Breast epithelium (tissue), 4 donors: ENCODE measurements at places on chromosomes 1 and 21. TPM values are rescaled to one million over a fixed set of nuclear protein-coding genes. Genes with fewer than 3 reads are reported as not detected.

GRCh38 chr1:42017259-42017658 is 98.5 kb upstream of the HIVEP3 start:
- no peaks in the 10 kb centered on the region for H3K36me3 ChIP-seq
- no peak overlapping the region for H3K27ac ChIP-seq
- DNase-seq = no peak
- no peaks in the 10 kb centered on the region for H3K4me1 ChIP-seq
- no peaks in the 10 kb centered on the region for H3K27me3 ChIP-seq
- no peak overlapping the region for H3K4me3 ChIP-seq

GRCh38 chr1:151661751-151662150 is 49.9 kb downstream of the SNX27 start:
- no peak overlapping the region for H3K27ac ChIP-seq
- no peaks in the 10 kb centered on the region for H3K4me1 ChIP-seq
- H3K4me3 ChIP-seq = no peak overlapping the region
- DNase-seq = no peak
- no peaks in the 10 kb centered on the region for H3K36me3 ChIP-seq
- no peaks in the 10 kb centered on the region for H3K27me3 ChIP-seq

DNA sequence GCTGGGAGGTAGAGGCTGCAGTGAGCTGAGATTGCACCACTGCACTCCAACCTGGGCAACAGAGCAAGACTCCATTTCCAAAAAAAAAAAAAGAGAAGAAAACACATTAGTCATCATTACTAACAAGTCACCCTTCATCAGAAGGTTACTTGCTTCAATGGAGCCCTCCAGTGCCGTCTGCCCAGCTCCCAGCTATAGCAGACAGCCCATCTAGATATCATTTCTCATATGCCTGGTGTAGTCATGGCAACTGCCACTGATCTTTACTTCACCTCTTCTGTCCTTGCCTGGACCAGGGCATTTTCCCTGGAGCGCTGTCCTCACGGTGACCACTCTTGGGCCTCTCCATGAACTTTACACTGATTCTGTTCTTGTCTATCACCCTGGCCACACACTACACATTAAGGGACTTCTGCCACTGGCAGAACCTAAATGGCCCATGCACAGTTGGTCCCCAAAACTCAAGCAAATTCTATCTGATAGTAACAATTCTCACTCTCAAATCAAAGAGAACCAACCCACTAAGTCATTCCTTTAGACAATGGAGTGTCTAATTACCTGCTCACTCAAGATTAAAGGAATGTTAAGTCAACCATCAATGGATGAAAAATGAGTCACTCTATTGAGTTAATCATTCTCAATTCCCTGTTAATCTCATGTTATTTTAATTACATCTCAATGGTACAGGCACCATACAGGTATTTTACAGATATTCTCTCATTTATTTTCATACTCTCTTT is 12.9 kb downstream of the GPA33 start:
- H3K36me3 ChIP-seq = no peaks in the 10 kb centered on the region
- peaks cover 7% of the 10 kb centered on the region for H3K27me3 ChIP-seq
- DNase-seq = no peak
- H3K4me3 ChIP-seq = no peak overlapping the region

- H3K4me1 ChIP-seq = no peaks in the 10 kb centered on the region
- no peaks in the 10 kb centered on the region for H3K27me3 ChIP-seq
- H3K27ac ChIP-seq = no peak overlapping the region
- no peak for DNase-seq
Observed at GRCh38 chr1:15775706-15776105, 17.1 kb downstream of the FBLIM1 start.

- H3K4me3 ChIP-seq = no peak overlapping the region
- H3K27ac ChIP-seq = no peak overlapping the region
- H3K36me3 ChIP-seq = no peaks in the 10 kb centered on the region
- H3K27me3 ChIP-seq = no peaks in the 10 kb centered on the region
- DNase-seq = peak; percentile 91
Observed at GRCh38 chr1:205273551-205273982, 45.8 kb downstream of the TMCC2 start.

- H3K4me1 ChIP-seq = no peaks in the 10 kb centered on the region
- no peak overlapping the region for H3K27ac ChIP-seq
- H3K27me3 ChIP-seq = no peaks in the 10 kb centered on the region
- H3K4me3 ChIP-seq = no peak overlapping the region
- DNase-seq = no peak
Observed at GRCh38 chr1:212678456-212679410, 20.9 kb downstream of the BATF3 start.

GRCh38 chr1:154878371-154879037 is 8.4 kb upstream of the KCNN3 start:
- no peaks in the 10 kb centered on the region for H3K4me1 ChIP-seq
- no peak overlapping the region for H3K27ac ChIP-seq

DNA sequence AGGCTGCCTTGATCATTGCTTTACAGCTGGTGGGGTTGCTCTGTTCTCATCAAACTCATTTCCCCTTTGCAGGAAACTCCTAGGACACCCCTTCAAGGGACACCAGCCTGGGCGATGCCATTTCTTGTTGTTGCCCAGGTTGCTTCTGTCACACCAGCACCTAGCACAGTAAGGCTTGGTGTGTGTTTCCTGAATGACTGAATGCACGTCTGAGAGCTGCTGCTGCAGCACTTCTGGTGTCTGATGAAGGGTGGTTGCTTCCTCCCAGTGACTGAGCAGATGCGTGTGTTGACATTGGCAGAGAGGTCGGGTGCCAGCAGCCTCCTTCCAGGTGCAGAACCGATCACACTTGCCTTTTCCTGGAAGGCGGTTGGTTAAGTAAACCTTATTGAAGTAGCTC is 477.4 kb downstream of the CAMTA1 start:
- H3K27me3 ChIP-seq = no peaks in the 10 kb centered on the region
- no peaks in the 10 kb centered on the region for H3K36me3 ChIP-seq
- H3K4me1 ChIP-seq = no peaks in the 10 kb centered on the region
- no peak overlapping the region for H3K27ac ChIP-seq
- H3K4me3 ChIP-seq = no peak overlapping the region

DNA sequence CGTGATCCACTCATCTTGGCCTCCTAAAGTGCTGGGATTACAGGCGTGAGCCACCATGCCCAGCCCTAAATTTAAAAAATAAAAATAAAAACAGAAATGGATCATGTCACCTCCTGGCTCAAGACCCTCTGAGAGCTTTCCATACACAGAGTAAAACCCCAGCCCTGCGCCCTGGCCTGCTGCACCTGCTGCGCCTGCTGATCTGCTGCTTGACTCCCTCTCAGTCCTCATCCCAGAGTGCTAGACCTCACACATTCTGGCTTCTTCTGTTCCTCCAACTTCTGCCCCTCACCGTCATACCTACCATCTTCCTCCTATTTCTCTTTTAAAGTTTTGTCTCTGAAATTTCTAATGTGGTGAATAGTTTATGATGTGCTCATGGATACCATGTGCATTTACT is 42.7 kb upstream of the DIPK1A start:
- H3K27me3 ChIP-seq = no peaks in the 10 kb centered on the region
- no peak overlapping the region for H3K4me3 ChIP-seq
- H3K36me3 ChIP-seq = no peaks in the 10 kb centered on the region
- H3K27ac ChIP-seq = no peak overlapping the region
- H3K4me1 ChIP-seq = no peaks in the 10 kb centered on the region
- no peak for DNase-seq

DNA sequence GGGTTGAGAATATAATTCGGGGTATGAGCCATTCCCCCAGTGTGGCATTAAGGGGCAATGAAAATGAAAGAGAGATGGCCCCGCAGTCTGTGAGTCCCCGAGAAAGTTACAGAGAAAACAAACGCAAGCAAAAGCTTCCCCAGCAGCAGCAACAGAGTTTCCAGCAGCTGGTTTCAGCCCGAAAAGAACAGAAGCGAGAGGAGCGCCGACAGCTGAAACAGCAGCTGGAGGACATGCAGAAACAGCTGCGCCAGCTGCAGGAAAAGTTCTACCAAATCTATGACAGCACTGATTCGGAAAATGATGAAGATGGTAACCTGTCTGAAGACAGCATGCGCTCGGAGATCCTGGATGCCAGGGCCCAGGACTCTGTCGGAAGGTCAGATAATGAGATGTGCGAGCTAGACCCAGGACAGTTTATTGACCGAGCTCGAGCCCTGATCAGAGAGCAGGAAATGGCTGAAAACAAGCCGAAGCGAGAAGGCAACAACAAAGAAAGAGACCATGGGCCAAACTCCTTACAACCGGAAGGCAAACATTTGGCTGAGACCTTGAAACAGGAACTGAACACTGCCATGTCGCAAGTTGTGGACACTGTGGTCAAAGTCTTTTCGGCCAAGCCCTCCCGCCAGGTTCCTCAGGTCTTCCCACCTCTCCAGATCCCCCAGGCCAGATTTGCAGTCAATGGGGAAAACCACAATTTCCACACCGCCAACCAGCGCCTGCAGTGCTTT is 9.4 kb downstream of the PROX1 start:
- H3K27ac ChIP-seq = no peak overlapping the region
- no peaks in the 10 kb centered on the region for H3K27me3 ChIP-seq
- no peaks in the 10 kb centered on the region for H3K4me1 ChIP-seq

GRCh38 chr1:237164406-237165352 is 122.7 kb downstream of the RYR2 start:
- DNase-seq = no peak
- no peak overlapping the region for H3K4me3 ChIP-seq
- no peaks in the 10 kb centered on the region for H3K4me1 ChIP-seq
- no peaks in the 10 kb centered on the region for H3K36me3 ChIP-seq

GRCh38 chr21:34072145-34073031 is 990 bp upstream of the MRPS6 start:
- peak overlapping the region; percentile 71 for H3K4me3 ChIP-seq
- DNase-seq = no peak
- peak overlapping the region; percentile 82 for H3K27ac ChIP-seq
- H3K4me1 ChIP-seq = peaks cover 13% of the 10 kb centered on the region

DNA sequence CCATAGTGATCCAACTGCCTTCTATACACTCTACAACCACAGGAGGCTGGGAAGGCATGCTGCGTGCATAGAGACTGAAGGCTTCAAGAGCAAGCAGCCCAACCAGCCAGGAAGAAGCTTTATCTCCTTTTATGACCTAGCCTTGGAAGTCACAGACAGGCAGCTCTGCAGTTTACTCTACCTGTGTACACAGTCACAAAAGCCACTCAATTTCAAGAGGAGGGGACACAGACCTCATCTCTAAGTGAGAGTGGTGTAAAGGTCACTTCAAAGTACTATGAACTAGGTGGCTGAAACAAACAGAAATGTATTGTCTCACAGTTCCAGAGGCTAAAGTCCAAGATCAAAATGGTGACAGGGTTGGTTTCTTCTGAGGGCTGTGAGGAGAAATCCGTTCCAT is 69.6 kb upstream of the GJB5 start:
- H3K27me3 ChIP-seq = no peaks in the 10 kb centered on the region
- no peak overlapping the region for H3K27ac ChIP-seq
- H3K36me3 ChIP-seq = no peaks in the 10 kb centered on the region
- no peaks in the 10 kb centered on the region for H3K4me1 ChIP-seq

- H3K4me1 ChIP-seq = peaks cover 4% of the 10 kb centered on the region
- no peak overlapping the region for H3K27ac ChIP-seq
- H3K27me3 ChIP-seq = no peaks in the 10 kb centered on the region
- no peak overlapping the region for H3K4me3 ChIP-seq
Observed at GRCh38 chr1:52662645-52663313, 29.8 kb downstream of the SHISAL2A start.

GRCh38 chr1:10628685-10629084 is 153.9 kb downstream of the PEX14 start:
- no peaks in the 10 kb centered on the region for H3K27me3 ChIP-seq
- peak overlapping the region; percentile 79 for H3K27ac ChIP-seq
- H3K4me3 ChIP-seq = no peak overlapping the region
- no peaks in the 10 kb centered on the region for H3K4me1 ChIP-seq

GRCh38 chr1:192939440-192939839 is 119.7 kb downstream of the UCHL5 start:
- no peaks in the 10 kb centered on the region for H3K4me1 ChIP-seq
- H3K27me3 ChIP-seq = no peaks in the 10 kb centered on the region
- H3K4me3 ChIP-seq = no peak overlapping the region
- H3K36me3 ChIP-seq = no peaks in the 10 kb centered on the region

DNA sequence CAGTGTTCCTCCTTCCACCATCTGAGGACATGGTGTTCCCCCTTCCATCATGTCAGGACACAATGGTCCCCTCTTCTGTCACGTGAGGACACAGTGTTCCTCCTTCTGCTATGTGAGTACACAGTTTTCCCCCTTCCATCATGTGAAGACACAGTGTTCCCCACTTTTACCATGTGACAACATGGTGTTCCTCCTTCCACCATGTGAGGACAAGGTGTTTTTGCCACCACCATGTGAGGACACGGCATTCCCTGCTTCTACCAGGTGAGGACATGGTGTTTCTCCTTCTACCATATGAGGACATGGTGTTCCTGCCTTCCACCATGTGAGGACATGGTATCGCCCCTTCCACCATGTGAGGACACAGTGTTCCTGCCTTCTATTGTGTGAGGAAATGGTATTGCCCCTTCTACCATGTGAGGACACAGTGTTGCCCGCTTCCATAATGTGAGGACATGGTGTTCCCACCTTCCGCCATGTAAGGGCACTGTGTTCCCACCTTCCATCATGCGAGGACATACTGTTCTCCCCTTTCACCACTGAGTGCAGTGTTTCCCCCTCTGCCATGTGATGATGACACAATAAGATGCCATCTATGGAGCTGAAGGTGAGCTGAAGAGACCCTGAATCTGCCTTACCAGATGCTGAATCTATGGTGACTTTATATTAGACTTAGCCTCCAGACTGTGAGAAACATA is 132.3 kb downstream of the FCRL5 start:
- no peaks in the 10 kb centered on the region for H3K36me3 ChIP-seq
- H3K27me3 ChIP-seq = no peaks in the 10 kb centered on the region
- H3K4me3 ChIP-seq = no peak overlapping the region

- no peaks in the 10 kb centered on the region for H3K4me1 ChIP-seq
- no peaks in the 10 kb centered on the region for H3K27me3 ChIP-seq
Observed at GRCh38 chr21:32741336-32741735, 13.5 kb upstream of the SYNJ1 start.

Gene NES
- 28.5 TPM for total RNA-seq

Gene CNR2
- not detected for total RNA-seq

Gene CDC42BPA
- total RNA-seq = 54.7 TPM

Gene RAP1GAP
- total RNA-seq = 7.2 TPM

Gene FNDC10
- 2.9 TPM for total RNA-seq

Gene BEND5
- 3.2 TPM for total RNA-seq

Gene OR2T35
- total RNA-seq = not detected

Gene KIAA0040
- total RNA-seq = 56.9 TPM

Gene SEC16B
- 8.8 TPM for total RNA-seq

Gene PTPN22
- total RNA-seq = 7.2 TPM
